NCI-H2029 (cell line): ENCODE measurements at places on chromosomes 4 and X.

DNA sequence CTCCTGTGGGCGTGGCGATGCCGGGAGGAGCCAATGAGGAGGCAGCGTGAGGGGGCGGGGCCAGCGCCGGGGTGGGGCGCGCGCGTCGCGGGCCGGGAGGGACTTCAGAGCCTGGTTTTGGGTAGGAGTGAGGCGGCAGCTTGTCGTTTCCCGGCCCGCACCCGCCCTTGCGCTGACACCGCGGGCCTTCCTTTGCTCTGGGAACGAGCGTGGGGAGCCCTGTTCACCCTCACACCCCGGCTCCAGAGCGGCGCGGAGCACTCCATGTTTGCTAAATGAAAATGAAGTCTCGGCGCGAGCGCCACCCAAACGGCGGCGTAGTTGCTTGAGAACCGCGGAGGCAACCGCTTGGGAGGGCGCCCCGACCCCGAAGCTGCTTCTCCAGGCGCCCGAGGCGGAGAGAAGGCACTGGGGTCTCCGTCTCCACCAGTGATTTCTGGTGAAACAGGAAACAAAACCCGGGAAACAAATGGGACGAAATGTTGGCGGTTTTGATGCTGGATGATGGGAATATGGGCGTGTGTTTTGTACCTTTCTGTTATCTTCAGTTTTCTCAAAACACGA lies 497 bp upstream of the GRPEL1 start:
- no peak for DNase-seq

GRCh38 chr4:140238351-140239056 lies 84.5 kb upstream of the MAML3 start:
- peak; percentile 93 for DNase-seq

DNA sequence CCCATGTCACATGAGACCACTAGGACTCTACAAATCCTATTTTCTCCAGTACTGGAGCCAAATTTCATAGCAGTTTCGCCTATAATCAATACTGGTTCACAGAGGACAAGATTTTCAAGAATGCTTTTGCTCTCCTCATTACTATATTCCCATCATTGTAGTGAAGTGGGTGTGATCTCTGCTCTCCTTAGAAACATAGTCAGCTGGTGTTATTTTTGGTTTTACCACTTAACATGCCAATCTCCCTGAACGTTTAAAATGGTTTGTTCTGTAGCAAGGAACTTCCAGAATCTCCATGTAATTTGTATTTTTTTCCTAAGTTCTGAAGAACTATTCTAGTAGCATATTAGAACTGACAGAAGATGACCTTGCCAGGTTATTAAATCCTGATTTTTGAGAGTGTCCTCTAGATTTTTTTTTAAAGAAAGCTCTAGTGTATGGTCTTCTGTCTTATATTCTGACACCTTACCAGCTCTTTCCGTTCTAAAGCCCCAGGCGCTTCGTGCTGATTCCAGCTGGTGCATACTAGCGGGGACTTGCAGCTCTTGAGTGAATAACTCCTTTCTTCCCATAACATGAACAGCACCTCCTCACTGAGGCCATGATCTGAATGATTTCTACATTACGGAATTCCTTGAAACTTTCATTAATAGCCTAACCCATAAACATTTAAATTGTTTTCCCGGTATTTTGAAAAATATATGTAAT lies 1372.9 kb downstream of the TECRL start:
- DNase-seq, result no peak

GRCh38 chrX:13901354-13901753 lies 84.5 kb upstream of the GPM6B start:
- no peak for DNase-seq

DNA sequence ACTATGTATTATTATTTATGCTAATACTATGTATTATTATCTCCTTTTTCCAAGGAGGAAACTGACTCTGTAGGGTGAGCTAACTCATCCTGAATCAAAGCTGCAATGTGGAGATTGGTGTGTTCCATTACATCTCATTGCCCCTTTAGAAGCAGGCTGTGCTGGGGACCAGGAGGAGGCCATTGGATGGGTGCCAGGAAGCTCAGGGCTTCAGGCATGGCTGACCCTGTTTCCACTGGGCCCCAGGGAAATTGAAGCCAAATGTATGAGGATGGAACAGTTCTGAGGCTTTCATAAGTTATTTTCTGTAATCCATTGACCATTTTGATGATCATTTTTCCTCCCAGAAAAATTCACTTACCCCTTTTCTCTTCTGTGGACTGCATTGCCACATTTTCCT lies 418.8 kb upstream of the ZFP42 start:
- no peak for DNase-seq

DNA sequence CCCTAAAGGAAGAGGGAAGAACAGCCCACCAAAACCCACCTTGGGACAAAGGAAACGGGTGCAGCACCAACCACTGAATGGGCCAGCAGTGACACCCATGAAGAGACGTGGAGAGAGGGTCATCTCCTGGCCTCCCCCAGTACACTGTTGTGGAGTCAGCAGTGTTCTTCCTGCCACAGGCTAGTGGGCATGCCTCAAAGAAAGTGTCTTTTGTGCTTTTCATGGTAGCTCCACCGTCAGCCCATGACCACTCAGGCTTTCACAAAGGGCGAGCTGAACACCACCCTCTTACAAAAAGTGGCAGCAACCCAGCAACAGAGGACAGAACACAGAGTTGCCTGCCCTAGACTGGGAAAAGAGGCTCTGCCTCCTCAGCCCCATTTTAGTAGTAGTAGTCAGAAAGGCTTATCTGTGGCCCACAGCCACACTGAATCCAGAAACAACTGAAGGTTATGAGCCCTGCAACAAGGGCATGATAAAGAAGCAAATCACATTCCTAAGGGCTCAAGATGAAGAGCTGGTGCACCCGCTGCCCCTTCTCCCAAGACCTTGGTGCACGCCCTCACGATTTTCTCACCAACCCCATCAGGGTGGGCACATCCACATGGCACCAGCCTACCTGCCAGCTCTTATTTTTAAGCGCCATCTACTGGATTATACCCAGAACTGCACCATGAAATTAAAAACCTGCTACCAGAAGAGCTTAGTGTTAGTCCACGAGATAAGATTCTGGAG lies 53.1 kb downstream of the RAB28 start:
- DNase-seq, result no peak

- no peak for DNase-seq
Observed at GRCh38 chr4:129092631-129093190, 628 bp downstream of the SCLT1 start.

DNA sequence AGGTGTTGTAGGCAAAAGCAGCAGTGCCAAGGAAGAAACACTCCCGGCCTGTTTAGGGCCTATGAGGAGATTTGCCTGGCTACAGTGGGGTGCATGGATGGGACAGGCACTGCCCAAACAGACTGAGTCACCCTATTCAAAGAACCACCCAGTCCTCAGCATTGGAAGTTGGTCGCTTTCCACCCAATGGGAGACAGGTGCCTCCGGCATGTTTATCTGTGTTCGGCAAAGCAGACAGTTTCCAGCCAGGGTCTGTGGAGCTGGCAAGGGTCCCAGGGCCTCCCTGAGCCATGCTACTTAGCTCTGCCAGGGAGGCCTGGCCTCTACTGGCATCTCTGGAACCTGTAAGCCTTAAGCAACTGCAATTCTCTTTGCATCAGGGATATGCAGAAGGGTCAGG lies 165.1 kb upstream of the ATP6AP2 start:
- DNase-seq, result peak; percentile 35

DNA sequence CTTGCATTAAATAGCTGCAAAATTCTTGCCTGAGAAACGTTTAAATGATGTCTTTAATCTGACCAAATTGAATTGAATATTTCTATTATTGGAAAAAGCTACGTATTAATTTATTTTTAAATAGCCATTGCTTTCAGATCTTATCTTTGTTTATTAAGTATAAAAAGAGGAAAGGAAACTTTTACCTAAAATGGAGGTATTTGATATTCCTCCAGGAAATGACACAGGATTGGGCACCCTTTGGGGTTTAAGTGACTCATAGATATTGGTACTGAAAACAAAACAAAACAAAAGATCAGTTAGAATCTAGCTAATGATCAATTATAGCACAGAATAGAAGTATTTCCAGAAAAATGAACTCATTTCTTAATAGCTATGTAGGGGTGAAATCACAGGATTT lies 34.1 kb downstream of the PLS3 start:
- no peak for DNase-seq

DNA sequence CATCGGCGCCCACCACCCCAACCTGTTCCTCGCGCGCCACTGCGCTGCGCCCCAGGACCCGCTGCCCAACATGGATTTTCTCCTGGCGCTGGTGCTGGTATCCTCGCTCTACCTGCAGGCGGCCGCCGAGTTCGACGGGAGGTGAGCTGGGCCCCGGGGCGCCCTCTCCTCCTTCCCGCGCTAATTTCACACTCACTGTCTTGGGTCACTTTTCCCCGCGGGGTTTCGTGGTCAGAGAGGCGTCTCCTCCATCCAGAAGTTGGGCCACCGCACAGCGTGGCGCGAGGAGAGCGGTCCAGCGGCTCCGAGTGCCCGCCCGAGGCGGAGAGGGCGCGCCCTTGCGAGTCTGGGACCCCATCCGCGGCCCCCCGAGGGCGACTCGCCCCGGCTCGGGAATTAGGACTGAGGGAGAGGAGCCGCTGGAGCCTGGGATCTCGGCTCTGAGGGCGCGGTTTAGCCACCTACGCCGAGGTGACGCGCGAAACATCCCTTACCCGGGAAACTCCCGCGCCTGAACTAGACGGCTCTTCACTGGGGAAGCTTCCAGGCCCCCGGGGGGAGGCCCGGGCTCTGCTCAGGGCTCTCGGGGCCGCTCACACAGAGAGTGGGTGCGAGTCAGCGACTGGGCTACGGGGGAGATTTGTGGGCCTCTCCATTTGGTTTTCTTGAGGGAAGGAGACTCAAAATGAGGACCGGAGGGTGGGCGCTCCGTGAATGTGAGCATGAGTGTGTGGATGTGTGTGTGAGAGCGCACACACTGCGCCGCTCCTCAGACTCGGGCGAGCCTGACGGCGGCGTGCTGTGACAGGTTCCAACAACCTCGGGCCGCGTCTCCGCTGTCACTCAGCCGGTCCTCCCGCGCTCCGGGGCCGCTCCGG lies 551 bp downstream of the NPNT start:
- peak; percentile 23 for DNase-seq
